ENCODE measurements at places on chromosomes 16 and 17.

DNA sequence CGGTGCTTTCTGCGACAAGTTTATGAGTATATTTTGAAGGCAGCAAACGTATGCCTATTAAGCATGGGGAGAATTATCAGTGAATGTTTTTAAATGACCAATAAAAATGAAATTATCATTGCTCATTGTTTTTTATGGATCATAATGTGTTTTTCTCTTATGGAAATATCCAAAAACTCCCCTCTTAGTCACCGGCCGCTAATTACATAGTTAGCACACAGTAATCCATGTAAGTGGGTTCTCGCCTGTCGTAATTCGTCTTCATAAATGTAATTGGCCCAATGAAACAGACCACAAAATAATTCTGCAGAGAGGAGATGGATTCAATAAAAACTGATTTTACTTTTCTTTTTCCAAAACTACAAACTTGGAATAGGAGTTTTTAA lies 69.3 kb downstream of the WSCD1 start:
- DNase-seq = no peak

GRCh38 chr17:2423271-2423670 lies 22.4 kb upstream of the MNT start:
- peak; percentile 86 for DNase-seq

DNA sequence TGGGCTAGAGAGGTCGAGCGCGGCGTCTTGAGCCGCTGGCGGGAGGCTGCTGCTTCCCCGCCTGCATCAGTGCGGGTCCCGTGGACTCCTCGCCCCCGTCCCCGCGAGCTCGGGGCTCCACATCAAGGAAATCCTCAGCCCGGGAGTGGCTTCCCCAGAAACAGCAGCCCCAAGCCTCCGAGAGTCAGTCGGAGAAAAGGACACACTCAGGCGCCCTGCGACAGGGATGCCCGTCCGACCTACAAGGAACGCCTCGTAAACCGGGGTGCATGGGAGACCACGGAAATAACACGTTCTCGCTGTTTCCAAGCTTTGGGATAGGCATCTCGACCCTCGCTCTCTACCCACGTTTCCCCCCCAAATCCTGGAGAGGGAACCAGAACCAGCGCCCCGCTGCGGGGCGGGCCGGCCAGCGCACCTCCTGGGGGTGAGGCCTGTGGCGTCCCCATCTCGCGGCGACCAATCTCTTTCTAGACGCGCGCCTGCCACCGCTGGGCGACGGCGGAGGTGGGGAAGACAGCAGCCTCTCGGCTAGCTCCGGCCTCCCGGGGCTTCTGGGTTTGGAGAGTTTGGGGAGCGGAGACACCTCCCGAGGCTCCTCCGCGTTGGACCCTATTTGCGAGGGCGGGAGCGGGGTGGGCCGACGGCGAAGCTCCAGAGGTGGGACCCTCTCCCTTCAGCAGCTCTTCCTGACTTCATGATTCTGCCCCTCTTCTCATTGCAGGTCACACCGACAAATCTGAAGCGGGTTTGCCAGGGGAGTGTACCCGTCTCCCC lies 759 bp upstream of the TP53I13 start:
- DNase-seq = peak; percentile 59

- DNase-seq = no peak
Measured at GRCh38 chr17:38789185-38789584, 10.2 kb downstream of the PIP4K2B start.

- DNase-seq = no peak
Measured at GRCh38 chr17:67982034-67982640, 14.1 kb downstream of the C17orf58 start.

DNA sequence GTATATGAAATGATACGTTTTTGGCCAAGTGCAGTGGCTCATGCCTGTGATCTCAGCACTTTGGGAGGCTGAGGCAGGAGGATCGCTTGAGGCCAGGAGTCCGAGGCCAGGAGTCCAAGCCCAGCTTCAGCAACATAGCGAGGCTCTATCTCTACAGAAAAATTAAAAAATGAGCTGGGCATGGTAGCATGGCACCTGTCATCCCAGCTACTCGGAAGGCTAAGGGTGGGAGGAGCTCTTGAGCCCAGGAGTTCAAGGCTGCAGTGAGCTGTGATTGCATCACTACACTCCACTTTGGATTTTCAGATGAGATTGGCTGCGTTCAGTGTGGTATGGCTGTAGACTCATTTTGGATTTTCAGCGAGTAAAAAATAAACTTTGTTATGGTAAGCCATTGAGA lies 112.4 kb downstream of the DNAH3 start:
- DNase-seq = no peak

GRCh38 chr16:2690852-2691251 lies 8.5 kb downstream of the KCTD5 start:
- no peak for DNase-seq

GRCh38 chr16:57701759-57702371 lies 7.3 kb downstream of the DRC7 start:
- DNase-seq = no peak

- peak; percentile 100 for DNase-seq
Measured at GRCh38 chr17:50638966-50639713, 4.5 kb downstream of the ABCC3 start.

DNA sequence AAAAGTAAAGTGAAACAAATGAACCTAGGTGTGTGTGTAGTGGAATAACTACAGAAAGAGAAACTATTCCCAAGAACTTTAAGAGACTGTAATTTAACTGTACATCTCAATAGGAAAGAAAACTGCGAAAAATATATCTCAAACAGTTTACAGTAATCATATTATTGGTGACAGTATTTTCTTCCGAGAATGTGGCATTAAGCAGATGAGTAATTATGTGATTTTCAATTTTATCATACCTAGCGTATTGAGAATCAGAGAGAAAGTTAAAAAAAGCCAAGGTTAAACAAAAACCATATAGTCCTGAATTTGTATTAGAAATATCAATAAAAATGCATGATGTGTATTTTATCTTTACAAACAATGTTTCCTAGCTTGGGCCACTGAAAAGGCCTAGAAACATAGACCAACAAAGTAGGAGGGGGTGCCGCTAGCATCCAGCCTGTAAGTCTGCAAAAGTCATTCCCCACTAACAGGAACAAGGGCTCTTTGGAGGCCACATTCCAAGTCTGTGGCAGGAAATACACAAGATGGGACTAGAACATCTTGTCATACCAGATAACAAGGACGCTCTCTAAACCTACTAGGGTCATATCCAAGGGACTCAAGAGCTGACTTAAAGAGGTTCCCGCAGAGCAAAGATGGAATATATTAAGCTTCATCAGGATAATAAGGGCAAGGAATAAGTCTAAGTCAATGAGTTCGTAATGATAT lies 20.5 kb downstream of the RNF157 start:
- DNase-seq = no peak

- DNase-seq = no peak
Measured at GRCh38 chr17:73600103-73600871, 44.0 kb downstream of the SDK2 start.

- no peak for DNase-seq
Measured at GRCh38 chr17:45906927-45907622, 12.7 kb downstream of the MAPT start.

DNA sequence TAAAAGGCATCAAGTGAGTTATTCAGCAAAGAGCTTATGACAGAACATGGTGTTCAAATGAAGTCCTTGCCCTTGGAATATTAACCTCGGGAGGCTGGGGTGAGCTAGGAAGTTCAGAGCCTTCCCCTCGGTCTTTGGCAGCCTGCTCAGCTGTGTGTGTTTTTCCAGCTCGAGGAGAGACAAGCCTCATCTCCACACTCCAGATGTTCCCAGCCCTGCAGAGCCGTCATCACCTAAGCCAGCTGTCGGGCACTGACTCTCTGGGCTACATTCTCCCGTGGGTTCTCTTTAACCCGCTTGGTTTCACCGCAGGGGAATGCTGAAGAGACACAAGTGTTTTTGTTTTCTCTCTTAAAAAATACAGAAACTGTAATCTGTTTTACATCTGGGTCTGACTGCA lies 47.1 kb downstream of the IRX3 start:
- DNase-seq = no peak

DNA sequence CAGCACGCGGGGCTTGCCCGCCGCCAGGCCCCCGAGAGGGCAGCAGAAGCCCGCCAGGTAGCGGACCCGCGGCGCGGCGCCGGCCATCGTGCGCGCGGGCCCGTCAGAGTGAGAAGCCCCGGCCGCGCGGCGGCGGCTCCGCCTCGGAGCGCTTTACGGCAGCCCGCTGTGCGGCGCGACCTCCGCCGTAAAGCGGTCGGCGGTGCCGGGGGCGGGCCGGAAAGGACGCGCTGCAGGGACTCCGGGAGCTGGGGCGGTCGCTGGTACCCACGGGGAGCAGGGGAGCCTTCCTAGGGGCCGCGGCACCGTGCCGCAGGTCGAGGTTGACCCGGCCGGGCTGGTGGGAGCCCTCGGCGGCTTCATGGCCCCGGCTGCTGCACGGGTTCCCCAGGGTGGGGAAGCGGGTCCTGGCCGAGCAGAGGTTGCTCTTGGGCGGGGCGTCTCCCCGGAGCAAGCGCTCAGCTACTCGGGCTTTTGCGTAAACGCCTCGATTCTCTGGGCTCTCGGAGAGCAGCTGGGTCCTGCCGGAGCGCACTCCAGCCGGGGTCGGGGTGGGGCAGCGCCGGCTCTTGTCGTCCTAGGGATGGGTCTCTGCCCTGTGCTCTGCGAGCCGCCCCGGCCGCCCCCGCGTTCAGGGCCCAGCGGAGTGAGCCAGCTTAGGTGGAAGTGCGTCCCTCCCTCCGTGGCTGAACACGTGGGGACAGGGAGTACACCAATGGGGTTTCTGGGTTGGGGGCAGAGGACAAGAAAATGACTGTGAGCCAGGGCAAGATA lies at the start of gene FAAP100:
FAAP100 (minus strand) TSS at position 110 of the 774 bp plus-strand sequence; CDS start at position 87, 23 bp downstream.
- DNase-seq = peak; percentile 72

- DNase-seq = no peak
Measured at GRCh38 chr16:52597772-52598483, 51.0 kb upstream of the TOX3 start.

DNA sequence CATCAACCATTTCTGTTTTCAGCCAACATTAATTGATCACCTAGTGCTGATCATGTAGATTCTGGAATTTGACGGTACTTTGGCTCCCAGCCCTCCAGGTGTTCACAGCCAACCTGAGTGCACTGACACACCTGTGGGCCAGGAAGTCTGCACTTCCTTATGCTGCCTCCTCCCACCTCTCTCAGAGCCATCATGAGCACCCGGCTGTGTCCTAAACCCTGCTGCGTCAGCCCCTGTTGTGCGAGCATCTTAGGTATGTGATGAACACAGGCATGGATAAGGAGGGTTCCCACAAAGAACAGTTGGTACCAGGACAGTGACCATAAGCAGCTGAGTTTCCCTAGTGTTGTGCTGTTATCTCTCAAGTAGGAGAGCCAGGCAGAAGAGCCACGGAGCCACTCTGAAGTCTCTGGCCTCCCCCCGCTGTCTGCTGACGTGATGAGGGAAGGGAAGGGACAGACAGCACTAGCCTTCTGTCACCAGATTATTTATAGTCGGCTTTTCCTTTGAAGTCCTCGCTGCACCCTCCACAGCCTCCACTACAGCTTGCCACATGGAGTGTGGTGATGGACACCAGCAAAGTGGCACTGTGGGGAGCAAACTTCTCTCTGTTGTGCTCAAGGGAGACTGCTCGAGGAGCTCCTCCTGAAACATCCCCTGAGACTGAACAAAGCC lies 162.8 kb upstream of the ANKFN1 start:
- no peak for DNase-seq

GRCh38 chr17:8703001-8703400 lies 41.6 kb downstream of the CCDC42 start:
- no peak for DNase-seq

DNA sequence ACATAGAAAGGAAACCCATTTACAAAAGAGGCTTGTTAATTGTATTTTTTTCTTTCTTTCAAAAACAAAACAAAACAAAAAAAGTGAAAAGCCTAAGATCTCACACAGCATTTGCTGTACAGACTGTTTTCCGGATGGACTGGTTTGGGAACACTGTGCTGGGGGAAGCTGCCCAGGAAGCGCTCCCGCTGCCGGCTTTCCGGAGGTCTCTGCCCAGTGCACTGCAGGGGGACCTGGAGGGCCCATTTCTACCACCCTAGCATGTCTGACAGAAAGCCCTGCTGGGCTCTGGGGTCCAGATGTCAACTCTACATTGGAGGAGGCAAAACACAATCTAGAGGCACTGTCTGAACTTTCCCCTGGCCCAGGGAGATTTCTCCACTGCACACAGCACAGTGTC lies 26.3 kb upstream of the CLEC18B start:
- DNase-seq = no peak

DNA sequence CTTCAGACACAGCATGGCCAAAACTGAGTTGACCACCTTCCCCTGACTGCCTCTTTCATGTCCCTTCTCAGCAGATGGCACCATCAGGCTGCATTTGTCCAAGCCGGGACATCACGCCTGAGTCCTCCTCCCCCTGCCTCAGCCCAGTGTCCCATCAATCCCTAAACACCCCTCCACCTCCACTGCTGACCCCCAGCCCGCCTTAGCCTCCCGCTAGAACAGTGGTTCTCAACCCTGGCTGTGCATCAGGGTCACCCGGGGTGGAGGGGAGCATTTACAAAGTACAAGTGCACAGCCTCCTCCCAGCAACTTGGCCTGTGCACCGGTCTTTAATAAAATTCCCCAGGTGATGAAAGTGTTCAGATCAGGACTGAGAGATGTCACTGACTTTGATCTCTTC lies 4.0 kb downstream of the C16orf82 start:
- DNase-seq = no peak

GRCh38 chr17:56096026-56096810 lies 57.1 kb upstream of the ANKFN1 start:
- DNase-seq = no peak

- peak; percentile 55 for DNase-seq
Measured at GRCh38 chr17:65055708-65056638, 567 bp downstream of the GNA13 start.

- DNase-seq = no peak
Measured at GRCh38 chr17:77737442-77738265, 220.8 kb upstream of the TNRC6C start.

- DNase-seq = no peak
Measured at GRCh38 chr17:45284176-45285140, 22.6 kb upstream of the SPATA32 start.

DNA sequence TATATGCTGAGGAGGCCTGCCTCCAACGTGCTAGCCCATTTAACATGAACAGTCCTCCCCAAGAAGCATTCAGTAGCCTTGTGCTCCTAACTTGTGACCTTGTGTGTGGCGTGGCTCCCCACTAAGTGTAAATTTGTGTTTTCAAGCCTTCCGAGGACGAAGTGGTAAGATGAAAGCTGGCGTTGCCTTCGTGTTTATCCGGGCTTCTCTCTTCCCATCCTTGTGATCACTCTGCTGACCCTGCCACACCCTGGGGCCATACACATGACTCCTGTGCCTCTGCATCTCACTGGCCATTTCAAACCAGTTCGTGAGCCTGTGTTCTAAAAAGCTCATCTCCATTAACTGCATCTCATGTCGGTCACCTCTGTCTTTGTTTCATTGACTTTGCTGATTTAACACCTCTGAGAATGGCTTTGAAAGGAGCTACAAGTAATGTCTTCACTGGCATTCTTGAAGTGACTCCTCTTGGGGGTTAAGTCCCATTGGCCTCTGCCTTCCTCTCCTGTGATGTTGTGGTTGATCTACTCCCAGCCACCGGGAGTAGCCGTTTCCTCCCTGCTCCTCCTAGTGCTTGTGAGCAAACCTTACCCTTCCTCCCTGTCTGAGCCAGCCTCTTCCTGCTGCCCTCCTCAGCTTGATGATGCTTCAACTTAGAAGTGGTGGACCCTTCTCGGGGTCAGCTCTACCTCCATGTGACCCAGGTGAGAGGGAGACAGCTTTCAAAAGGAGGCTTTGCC lies 27.4 kb upstream of the NAGLU start:
- DNase-seq = no peak
